ENCODE measurements at places on chromosomes 16 and 17.

DNA sequence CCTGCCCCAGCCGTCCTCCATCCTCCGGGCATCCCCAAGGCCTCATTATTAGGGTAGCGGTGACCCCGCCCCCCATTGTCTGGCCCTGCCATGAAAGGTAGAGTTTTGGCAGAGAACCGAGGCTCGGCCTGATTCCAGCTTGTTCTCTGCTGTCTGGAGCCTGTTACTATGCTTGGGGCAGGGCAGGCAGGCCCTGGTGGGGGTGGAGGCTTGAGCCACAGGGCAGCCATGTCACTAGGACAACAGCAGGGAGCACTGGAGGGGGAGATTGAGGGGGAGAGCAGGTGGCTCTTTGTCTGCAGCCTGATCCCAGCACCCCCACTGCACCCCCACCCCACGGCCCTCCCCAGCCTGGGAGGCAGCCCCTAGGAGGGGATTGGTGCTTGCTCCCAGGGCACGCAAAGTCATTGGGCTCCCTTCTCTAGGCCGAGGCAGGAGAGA lies 15.4 kb downstream of the RHBDL3 start:
- DNase-seq: no peak

GRCh38 chr16:88296437-88297177 lies 86.2 kb upstream of the ZNF469 start:
- DNase-seq: no peak

GRCh38 chr16:4917117-4917516 lies 19.8 kb downstream of the PPL start:
- DNase-seq: peak; percentile 12

GRCh38 chr17:78343187-78343542 lies 16.7 kb downstream of the SOCS3 start:
- DNase-seq: no peak
